ENCODE measurements at places on chromosomes 16 and 17.

DNA sequence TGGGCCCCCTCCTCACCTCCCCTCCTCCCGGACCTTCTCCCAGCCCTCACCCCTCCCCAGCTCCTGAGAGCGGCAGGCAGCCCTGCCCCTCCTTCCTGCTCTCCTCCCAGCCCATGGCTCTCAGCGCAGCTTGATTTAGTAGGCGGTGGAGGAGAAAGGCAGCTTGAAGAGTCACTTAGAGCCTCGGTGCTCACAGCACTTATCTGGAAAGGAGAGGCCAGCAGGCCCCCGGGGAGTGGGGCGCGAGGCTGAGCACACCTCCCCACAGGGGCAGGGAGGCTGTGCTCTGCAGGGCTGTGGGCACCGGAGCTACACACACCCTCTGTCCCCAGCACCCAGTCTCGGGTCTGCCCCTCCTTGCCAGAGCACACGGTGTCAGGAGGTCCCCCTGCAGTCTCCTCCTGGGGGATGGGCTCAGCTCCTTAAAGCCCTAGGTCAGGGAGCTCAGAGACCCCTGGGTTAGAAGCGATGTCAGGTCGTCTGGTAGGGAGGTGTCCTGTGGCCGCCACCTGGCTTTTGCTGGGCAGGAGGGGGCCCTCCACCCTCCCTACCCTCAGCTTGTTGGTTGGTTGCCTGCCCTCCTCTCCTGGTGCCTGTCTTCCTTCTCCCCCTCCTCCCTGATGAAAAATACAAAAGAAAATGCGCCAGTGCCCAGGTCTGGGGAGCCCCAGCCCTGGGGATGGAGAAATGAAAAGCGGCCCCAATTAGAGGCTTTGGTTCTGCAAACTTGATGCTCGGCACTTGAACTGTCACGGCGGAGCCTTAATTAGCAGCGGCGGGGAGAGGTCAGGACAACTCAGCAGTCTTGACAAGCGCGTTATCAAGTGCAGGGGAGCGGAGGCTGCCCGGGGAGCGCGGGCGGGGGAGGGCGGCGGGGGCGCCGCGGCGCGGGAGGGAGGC is 151.1 kb upstream of the GSE1 start:
- DNase-seq, result no peak

DNA sequence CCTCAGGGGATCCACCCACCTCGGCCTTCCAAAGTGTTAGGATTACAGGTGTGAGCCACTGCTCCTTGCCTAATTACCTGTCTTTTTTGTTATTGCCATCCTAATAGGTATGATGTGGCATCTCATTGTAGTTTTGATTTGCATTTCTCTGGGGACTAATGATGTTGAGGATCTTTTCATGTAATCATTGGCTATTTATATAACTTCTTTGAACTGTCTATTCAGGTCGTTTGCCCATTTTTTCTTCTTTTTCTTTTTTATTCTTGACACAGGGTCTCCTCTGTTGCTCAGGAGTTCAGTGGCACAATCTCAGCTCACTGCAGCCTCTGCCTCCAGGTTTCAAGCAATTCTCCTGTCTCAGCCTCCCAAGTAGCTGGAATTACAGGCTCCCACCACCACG is 1.3 kb upstream of the TGFB1I1 start:
- no peak for DNase-seq

GRCh38 chr17:52035336-52035915 is 123.1 kb downstream of the CA10 start:
- no peak for DNase-seq

- no peak for DNase-seq
Measured at GRCh38 chr17:55524440-55525220, 13.4 kb upstream of the SMIM36 start.

DNA sequence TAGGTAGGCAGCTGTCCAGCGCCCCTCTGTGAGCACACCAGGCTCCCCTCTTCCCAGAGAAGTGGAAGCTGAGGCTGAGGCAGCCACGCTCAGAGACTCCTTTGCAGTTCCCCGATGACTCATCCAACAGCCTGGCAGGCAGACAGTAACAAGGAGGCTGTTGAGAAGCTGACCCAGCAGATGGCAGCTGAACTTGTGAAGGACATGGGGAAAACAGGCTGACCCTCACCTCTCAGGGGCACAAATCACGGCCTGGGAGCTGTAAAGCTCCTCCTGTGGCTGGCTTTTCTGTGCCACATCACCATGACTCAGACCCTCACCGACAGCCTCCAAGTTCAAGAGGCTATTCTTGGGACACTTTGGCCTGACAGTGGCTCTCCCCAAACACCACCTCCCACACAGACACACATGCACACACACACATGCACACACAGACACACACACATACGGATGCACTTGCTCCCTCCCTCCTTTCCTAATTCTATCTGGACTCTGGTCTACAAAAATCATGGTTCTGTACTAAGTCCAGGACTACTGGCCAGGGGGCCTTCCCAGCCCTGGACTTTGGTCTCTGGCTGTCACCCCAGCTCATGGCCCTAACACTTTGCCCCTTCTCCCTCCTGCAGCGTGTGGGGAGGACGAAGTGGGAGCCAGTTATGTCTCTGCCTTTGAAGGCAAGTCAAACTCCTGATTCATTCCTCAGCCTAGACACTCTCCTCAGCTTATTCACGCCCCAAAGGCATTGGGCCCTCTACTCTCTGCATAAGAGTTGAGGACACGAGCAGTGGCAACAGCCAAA is 23.2 kb downstream of the MAP3K14 start:
- DNase-seq, result peak; percentile 94

Data from endothelial cell of umbilical vein (primary cell).